Kidney (tissue), 22 donors: ENCODE measurements at places on chromosomes 5 and 9. TPM values are rescaled to one million over a fixed set of nuclear protein-coding genes. Genes with fewer than 3 reads are reported as not detected.

The TUSC1 gene
- 17.6 TPM for total RNA-seq

The GDA gene
- 31.4 TPM for total RNA-seq

The PRRT1B gene
- 1.0 TPM for total RNA-seq

The RFESD gene
- 2.6 TPM for total RNA-seq

The FRMD3 gene
- total RNA-seq: 11.0 TPM

The ACTBL2 gene
- total RNA-seq: 0.13 TPM
